NCI-H1417 (cell line): ENCODE measurements at places on chromosomes 4 and X.

DNA sequence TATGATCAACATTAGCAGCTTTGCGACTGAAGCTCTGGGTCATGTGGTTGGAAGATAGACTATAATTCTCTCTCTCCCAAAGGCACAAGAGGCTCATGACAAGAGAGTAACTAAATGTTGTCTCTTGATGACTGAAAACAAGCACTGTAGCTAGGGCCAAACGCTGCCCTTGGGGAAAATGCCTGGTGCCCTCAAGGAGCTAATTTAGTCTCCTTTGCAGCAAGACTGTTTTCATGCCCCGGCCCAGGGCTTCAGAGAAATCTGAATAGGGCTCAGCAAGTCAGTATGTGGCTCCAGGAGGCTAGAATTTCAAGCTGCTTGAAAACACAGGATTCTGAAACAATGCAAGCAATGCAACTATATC is 411.9 kb downstream of the GPAT3 start:
- DNase-seq = no peak

- no peak for DNase-seq
Observed at GRCh38 chr4:97370568-97370967, 772.7 kb downstream of the STPG2 start.

GRCh38 chr4:40525752-40526598 is 103.7 kb downstream of the RBM47 start:
- DNase-seq = no peak

GRCh38 chr4:57490520-57491255 is 380.5 kb upstream of the IGFBP7 start:
- no peak for DNase-seq

GRCh38 chr4:139852612-139853269 is 187.1 kb downstream of the MGST2 start:
- DNase-seq = no peak

DNA sequence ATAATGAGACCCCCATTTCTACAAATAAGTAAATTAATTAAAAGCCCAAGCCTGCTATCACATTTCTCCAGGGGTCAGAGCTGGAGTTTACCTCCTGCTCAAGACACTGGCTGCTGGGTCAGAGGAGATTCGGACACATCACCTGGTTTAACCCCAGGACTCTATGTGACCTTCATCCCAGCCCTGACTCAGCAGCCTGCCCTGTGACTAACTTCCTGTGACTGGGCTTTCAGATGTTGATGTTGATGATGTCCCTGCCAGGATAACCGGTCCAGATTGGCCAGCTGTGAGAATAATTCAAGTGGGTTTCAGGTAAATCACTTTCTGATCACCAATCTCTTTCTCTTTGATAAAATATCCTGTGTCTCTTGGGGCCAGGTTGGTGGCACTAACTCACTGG is 102.4 kb upstream of the MAML3 start:
- DNase-seq = no peak
